ENCODE measurements at places on chromosomes 1 and 21.

DNA sequence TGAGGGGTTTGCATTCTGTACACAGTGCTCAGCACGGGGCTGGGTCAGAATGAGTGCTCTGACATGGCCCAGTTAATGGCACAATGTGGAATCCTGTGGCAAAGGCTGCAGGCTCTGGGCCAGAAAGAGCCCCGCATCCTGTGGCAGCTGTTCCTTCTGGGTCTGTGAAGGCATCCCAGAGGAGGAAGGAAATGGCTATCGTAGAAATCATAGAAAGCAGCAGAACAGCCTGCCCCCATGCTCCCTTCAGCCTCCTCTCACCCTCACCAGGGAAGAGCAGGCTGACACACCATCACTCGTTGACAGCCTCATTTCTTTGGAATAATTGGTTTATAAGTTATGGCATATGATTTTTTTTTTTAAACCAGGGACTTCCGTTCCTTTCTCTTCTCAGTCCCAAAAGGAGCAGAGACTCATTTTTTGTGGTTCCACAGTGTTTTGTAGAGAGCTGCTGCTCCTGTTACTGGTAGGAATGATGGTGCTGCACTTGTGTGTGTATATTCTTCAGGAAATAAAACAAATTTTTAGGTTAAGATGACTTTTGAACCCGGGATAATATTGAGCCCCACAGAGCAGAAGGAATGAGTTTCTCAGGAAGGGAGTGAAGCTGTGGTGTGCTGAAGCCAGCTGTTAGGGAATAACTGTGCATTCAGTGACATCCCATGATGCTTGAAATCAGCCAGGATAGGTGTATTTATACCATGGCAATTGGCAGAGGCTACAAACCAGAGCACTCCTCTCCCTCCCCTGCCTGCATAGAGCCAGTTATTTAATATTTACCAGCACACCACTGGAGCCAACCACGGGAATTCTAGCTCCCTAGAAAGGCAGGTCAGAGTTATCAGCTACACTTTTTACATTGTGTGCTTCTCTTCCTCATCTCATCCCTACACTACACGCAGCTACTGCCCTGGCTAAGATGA lies 32.0 kb downstream of the PLXNA2 start:
- peak; percentile 59 for DNase-seq

GRCh38 chr1:25477448-25478034 lies 46.8 kb downstream of the MACO1 start:
- DNase-seq: no peak

DNA sequence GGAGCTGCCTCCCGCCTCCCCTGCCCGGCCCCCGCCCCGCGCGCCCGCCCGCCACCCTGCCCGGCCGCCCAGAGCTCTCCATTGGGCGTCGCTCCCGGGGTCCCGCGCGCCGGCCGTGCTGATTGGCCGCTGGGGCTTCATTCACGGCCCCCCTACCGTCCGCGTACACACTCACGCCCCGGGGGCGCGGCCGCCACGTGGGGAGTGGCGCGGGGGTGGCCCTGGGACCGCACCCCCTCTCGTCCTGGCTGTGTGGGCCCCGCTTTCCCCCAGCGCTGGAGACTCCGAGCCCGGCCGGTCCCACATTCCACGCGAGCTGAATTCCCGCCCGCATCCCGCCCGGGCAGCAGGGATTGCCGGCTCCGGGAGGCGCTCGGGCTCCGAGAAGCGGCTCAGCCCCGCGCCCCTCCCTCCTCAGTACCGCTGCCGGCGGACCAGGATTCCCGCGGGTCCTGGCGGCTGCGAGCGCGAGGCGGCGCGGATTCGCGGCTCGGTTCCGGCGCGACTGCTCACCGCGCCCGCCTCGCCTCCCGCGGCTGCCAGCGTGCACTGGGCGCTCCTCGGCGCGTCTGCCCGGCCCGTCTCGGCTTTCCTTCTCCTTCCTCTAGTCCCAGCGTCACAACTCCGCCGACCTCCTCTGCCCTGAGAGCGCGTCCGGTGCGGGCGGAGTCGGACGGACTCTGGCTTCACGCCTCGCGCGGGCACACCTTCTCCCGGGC lies 450 bp upstream of the POU3F1 start:
- DNase-seq: peak; percentile 86

DNA sequence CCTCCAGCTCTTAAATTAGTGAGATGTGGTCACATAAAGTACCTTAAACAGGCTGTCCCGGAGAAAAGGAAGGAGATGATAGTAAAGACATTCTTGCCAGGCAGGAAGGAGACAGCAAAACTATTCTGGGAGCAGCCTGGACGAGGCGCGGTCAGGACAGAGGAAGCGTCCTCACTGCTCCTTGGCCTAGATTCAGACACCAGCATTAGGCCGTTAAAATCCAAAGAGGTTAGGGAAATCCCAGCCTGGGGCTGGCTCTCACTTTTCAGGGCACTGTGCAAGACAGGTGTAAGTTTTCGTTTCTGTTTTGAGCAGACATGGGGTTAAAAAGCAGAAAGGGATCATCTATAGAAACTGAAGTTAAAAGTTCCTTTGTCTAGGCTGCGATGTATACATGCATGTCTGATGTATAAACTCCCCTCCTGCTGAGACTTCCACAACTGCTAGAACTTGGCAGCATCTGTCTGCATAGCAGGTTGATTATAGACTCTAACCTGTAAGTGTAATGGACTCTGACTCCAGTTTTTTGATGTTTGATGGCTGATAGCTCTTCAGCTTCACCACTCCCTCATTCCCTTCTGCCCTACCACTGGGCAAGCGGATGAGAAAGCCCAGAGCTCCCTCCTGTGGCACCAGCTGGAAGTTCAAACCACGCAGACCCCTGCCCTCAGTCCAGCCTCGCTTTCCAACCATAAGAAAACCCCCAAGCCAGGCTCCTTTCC lies 21.5 kb downstream of the STPG1 start:
- peak; percentile 61 for DNase-seq

GRCh38 chr1:205257735-205258134 lies 30.0 kb downstream of the TMCC2 start:
- no peak for DNase-seq

DNA sequence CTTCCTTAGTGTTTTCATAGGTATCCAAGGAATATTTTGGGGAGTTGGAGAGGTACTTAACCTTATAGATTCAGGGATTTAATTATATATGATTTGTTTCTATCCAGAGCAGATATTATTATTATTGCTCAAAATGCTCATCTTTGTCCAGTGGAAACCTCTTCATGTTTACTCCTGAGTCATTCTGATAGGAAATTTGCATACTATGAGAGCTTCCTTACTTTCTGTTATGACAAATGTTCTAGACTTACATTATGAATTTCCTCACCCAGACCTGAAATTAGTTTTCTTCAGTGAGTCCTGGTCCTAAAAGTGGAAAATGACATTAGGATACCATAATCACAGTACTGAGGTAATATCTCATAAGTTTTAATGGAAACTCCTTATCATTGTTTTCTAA lies 57.5 kb upstream of the PLPPR5 start:
- no peak for DNase-seq

DNA sequence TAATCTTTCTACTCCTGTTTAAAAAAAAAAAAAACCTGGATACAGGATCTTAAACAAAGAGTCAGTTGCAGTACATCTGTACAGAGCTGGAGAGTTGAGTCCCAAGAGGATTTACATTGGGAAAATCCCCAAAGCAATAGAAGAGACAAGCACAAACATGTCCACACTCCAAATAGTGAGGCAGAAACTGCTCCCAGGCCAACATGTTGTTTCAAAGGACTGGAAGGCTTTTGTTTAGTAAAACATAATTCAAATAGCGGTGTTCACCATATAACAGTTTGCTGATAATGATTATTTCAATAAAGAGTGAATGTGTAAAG lies 425.4 kb downstream of the ADGRL2 start:
- peak; percentile 8 for DNase-seq

- DNase-seq: no peak
Measured at GRCh38 chr1:223091896-223092295, 51.2 kb downstream of the TLR5 start.

GRCh38 chr1:16243936-16244649 lies 7.1 kb upstream of the CPLANE2 start:
- DNase-seq: peak; percentile 76

- DNase-seq: no peak
Measured at GRCh38 chr1:200706111-200706814, 32.4 kb upstream of the CAMSAP2 start.

- DNase-seq: no peak
Measured at GRCh38 chr1:235993652-235994051, 71.2 kb downstream of the NID1 start.

- DNase-seq: no peak
Measured at GRCh38 chr1:203316626-203317093, 11.3 kb downstream of the BTG2 start.

GRCh38 chr1:213790565-213790964 lies 197.2 kb upstream of the PROX1 start:
- DNase-seq: no peak

DNA sequence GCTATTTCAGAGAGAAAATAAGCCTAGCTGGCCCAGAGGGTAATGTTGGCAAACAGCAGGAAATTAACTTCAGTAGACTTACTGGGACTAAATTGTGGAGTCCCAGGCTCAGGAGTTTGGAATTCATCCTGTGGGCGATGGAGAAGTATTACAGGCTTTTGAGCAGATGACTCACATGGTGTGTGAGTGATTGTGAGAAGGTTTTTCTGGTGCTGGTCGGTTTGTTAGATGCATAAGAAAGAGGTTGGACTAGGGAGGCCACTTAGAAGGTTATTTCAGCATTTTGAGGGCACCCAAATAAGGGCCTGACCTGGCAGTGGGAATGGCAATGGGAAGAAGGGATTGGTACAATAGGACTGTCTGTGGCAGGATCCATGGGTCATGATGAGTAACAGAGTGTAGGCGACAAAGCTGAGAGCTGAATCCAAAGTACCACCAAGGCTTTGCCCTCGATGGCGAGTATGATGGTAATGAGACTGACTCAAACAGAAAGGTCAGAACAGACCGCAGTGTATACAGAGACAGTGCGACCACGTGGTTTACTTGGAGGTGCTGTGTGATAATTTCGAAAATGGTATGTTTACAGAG lies 69.2 kb upstream of the KIF26B start:
- peak; percentile 97 for DNase-seq

DNA sequence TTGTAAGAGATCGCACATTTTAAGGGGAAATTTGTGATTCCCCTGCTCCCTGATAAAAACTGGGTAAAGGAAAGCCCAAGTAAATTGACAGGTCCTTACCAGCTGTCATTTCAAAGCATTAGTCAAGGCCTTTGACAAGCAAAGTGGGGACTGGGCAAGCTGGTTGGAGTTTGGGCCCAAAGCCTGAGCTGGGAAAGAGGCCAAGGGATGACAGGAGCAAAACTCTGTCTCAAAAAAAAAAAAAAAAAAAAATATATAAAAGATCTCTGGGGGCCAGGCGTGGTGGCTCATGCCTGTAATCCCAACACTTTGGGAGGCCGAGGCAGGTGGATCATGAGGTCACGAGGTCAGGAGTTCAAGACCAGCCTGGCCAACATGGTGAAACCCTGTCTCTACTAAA lies 36.9 kb downstream of the SLC2A1 start:
- DNase-seq: no peak

GRCh38 chr21:27631471-27631870 lies 664.6 kb upstream of the ADAMTS5 start:
- peak; percentile 88 for DNase-seq

- DNase-seq: no peak
Measured at GRCh38 chr1:208000504-208000903, 89.6 kb upstream of the CD34 start.

DNA sequence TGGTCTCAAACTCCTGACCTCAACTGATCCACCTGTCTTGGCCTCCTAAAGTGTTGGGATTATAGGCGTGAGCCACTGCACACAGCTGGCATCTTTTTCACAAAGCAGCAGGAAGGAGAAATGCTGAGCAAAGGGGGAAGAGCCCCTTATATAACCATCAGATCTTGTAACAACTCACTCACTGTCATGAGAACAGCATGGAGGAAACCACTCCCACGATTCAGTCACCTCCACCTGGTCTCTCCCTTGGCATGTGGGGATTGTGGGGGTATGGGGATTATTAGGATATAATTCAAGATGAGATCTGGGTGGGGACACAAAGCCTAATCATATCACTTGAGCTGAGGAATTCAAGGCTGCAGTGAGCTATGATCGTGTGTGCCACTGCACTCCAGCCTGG lies 3.0 kb upstream of the MFSD2A start:
- DNase-seq: no peak

- no peak for DNase-seq
Measured at GRCh38 chr1:160032165-160032820, 503 bp upstream of the PIGM start.

- no peak for DNase-seq
Measured at GRCh38 chr1:157971769-157972168, 21.7 kb upstream of the KIRREL1 start.

DNA sequence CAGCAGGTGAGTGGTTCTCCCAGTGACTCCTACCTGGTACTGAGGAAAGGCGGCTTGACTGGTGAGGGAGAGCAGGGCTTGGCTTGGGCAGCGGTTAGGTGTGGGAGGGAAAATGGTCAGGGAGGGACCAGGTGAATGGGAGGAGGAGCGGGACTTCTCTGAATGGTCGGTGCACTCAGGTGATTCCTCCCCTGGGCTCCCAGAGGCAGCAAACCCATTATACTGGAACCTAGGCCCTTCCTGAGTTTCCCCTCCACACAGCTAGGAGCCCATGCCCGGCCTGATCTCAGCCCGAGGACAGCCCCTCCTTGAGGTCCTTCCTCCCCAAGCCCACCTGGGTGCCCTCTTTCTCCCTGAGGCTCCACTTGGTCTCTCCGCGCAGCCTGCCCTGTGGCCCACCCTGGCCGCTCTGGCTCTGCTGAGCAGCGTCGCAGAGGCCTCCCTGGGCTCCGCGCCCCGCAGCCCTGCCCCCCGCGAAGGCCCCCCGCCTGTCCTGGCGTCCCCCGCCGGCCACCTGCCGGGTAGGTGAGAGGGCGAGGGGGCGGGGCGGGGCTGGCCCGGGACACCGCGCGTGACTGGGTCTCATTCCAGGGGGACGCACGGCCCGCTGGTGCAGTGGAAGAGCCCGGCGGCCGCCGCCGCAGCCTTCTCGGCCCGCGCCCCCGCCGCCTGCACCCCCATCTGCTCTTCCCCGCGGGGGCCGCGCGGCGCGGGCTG lies 2.3 kb downstream of the ARTN start:
- DNase-seq: no peak

GRCh38 chr1:93447481-93448291 lies at the start of gene FNBP1L:
FNBP1L (plus strand) TSS chr1:93448118; CDS start chr1:93448282, 164 bp downstream.
- DNase-seq: peak; percentile 80

DNA sequence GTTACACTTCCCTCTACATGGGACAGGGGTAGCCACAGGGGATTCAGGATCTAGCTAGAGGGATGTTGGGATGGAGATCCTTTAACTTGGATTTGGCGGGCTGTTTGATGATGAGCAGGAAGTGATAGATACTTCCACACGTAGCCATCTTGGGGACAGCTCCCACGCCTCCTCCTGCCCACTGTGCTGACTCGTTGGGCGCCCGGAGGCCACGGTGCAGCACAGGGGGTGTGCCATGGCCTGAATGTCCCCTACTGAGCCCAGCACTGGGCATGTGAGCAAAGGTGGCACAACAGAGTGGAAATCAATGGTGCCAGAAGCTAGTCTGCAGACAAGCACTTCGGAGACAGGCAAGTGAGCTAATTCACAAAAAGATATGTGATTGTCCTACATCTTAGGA lies 31.6 kb upstream of the CCSAP start:
- DNase-seq: no peak

- DNase-seq: peak; percentile 64
Measured at GRCh38 chr1:110152133-110152785, 2.0 kb downstream of the SLC6A17 start.

GRCh38 chr1:24905355-24905978 lies 24.6 kb downstream of the RUNX3 start:
- DNase-seq: no peak

- DNase-seq: peak; percentile 54
Measured at GRCh38 chr1:35894183-35894582, 11.2 kb downstream of the AGO1 start.

- no peak for DNase-seq
Measured at GRCh38 chr1:231702331-231702730, 75.7 kb downstream of the DISC1 start.

- DNase-seq: no peak
Measured at GRCh38 chr1:162487241-162487640, 10.4 kb upstream of the UHMK1 start.
